HCT116 (cell line): ENCODE measurements at places on chromosomes 11 and 22.

DNA sequence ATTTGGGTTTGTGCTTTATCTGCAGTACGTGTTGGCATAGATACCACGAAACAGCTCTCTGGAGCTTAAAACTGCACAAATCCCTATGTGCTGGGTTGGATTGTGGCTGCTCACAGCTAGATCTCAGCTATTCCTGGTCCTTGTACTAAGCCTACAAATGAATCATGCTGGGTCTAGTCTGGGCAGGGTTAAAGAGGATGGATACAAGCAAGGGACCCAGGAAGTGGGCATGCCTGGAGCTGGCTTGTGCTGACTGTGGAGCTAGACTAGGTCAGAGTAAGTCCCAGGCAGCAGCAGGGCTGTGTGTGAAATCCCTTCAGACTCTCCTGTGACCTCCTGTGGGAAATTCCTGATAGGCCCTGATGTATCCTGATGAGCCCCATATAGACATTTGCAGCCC is 3.9 kb upstream of the E2F8 start:
- no peak for DNase-seq
- no peaks in the 10 kb centered on the region for H3K36me3 ChIP-seq
- H3K4me1 ChIP-seq: peaks cover 37% of the 10 kb centered on the region
- no peak overlapping the region for H3K27ac ChIP-seq

DNA sequence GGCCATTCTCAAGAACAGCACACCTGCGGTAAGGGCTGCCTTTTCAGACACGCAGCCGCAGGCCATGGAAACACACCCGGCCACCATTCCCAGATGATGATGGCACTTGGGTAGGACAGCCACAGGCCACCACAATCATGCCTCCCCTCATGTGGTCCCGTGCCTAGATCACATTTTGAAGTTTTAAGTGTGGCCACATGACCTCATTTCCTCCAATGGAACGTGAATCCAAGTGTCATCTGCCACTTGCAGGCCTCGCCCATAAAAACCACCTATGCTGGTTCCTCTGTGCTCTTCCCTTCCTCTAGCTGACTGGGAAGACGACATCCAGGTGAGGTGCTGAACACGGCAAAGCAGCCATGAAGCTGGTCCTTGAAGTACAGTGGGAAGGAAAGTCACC is 44.6 kb upstream of the SLC25A1 start:
- H3K36me3 ChIP-seq: no peaks in the 10 kb centered on the region
- no peak overlapping the region for H3K4me3 ChIP-seq
- no peaks in the 10 kb centered on the region for H3K27me3 ChIP-seq
- H3K4me1 ChIP-seq: no peaks in the 10 kb centered on the region; the same call in 1 of the 2 replicates
- DNase-seq: no peak
- no peak overlapping the region for H3K27ac ChIP-seq

DNA sequence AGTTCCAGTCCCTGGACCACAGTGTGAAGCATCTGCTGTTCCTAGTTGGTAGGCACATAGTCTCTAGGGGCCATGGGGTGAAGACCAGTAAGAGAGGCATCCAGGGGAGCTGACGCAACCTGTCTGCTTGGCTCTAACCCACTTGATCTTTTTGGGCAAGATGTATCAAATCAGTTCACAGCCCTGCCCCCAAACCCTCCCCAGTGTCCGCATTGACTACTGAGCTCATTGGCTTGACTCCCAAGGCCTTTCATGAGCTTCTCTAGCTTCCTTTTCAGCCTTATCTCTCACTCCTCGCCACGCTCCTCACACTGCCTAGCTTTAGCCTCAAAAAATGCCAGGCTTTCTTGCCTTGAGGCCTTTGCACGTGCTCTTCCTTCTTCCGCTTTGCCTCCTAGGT is 29.7 kb upstream of the ABCC8 start:
- H3K27me3 ChIP-seq: no peaks in the 10 kb centered on the region
- DNase-seq: no peak
- H3K27ac ChIP-seq: no peak overlapping the region
- no peaks in the 10 kb centered on the region for H3K36me3 ChIP-seq
- no peak overlapping the region for H3K4me3 ChIP-seq
- peaks cover 5% of the 10 kb centered on the region; the same call in 1 of the 2 replicates for H3K4me1 ChIP-seq

GRCh38 chr11:125082611-125083311 is 19.7 kb downstream of the SLC37A2 start:
- no peaks in the 10 kb centered on the region for H3K36me3 ChIP-seq
- peaks cover 68% of the 10 kb centered on the region for H3K4me1 ChIP-seq
- H3K27me3 ChIP-seq: no peaks in the 10 kb centered on the region
- H3K27ac ChIP-seq: peak overlapping the region; percentile 40
- DNase-seq: peak; percentile 37

- DNase-seq: no peak
- no peaks in the 10 kb centered on the region; the same call in 1 of the 2 replicates for H3K27me3 ChIP-seq
- no peak overlapping the region for H3K27ac ChIP-seq
- no peak overlapping the region for H3K4me3 ChIP-seq
These were observed 25.3 kb upstream of the LMO1 start for GRCh38 chr11:8288824-8289491.

DNA sequence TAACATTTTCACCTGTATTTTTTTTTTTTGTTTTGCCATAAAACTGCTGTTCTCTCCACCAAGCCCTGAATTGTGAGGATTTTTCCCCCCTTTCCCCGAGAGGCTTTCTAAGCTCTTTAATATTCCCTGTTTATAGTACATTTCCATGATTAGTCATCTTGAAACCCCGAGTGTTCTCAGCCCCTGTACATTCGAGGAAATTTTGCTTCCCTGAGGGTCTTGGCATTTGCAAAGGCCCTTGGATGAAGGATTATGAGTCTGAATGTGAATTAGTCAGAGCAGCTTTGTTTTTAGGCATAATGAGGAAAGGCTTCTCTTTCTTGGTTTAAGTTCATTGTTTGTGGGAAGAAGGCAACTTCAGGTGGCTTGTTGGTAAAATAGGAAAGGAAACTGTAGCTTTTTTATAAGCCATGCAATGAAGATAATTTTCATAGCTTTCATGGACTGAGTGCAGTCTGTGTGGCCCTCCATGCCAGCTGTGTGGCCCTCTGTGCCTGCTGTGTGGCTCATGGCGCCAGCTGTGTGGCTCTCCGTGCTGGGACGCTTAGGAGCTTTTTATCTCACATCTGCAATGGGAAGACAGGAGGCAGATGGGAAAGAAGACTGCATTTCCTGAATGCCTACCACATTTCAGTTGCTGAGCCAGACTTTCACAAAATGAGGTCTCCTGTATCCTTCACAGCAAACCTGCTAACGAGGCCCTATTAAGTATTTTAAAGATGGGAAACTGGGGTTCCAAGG is 129.0 kb downstream of the TEAD1 start:
- H3K27ac ChIP-seq: peak overlapping the region; percentile 88
- no peak for DNase-seq
- H3K27me3 ChIP-seq: no peaks in the 10 kb centered on the region
- H3K4me3 ChIP-seq: peak overlapping the region; percentile 33
- peaks cover 91% of the 10 kb centered on the region for H3K4me1 ChIP-seq
- H3K36me3 ChIP-seq: no peaks in the 10 kb centered on the region

GRCh38 chr11:128862908-128863660 is 4.0 kb downstream of the KCNJ1 start:
- peaks cover 10% of the 10 kb centered on the region; the same call in 1 of the 2 replicates for H3K4me1 ChIP-seq
- no peak overlapping the region for H3K4me3 ChIP-seq
- H3K27me3 ChIP-seq: no peaks in the 10 kb centered on the region
- H3K27ac ChIP-seq: no peak overlapping the region
- DNase-seq: no peak

DNA sequence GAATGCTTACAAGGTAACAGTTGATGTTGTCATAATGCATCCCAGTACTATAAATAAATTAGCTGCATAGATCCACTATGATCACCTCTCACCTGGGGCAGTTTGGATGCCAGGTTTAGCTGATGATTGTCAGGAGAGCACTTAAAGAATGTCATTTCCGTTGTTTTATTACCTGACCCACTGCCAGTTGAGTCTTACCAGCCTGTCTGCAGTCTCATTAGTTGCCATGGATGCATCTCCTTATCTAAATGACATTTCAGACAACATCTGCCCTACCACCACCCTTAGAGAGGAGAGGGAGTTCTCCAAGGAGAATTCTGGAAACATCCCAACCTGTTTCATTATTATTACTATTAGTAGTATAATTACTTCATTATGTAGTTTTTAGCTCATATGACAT is 339.1 kb upstream of the API5 start:
- no peak overlapping the region for H3K27ac ChIP-seq
- no peak for DNase-seq
- H3K4me3 ChIP-seq: no peak overlapping the region
- H3K36me3 ChIP-seq: no peaks in the 10 kb centered on the region
- H3K4me1 ChIP-seq: no peaks in the 10 kb centered on the region

DNA sequence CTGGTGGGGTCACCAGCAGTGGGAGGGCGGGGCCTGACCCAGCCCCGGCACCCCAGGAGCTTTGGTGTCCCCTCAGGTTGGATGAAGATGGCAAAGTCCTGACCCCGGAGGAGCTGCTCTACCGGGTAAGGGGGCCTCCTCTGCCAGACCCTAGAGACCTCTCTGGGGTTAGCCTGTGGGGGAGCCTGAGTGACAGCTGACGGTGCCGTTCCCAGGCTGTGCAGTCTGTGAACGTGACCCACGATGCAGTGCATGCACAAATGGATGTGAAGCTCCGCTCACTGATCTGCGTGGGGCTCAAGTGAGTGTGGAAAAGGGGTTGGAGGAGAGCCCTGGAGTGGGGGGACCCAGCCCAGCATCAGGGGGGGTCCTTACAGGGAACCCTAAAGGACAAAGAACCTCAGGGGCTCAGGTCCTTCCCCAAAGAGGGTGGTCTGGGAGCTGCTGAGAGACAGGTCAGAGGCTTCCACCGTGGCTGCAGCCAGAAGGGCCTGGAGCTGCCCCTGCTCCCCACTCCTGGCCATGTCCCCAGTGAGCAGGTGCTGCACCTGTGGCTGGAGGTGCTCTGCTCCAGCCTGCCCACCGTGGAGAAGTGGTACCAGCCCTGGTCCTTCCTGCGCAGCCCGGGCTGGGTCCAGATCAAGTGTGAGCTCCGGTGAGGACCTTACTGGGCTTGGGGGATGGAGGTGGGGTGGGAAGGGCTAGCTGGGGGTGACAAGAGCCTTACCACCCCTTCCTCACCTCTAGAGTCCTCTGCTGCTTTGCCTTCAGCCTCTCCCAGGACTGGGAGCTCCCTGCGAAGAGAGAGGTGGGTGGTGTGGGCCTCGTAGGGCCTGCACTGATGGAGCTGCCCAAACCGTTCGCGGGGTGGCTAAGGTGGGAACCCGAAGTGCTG is 38.6 kb downstream of the SGSM3 start:
- peaks cover 11% of the 10 kb centered on the region for H3K4me1 ChIP-seq
- H3K27ac ChIP-seq: no peak overlapping the region
- DNase-seq: no peak
- H3K4me3 ChIP-seq: no peak overlapping the region
- H3K36me3 ChIP-seq: peaks cover 5% of the 10 kb centered on the region; the same call in 1 of the 2 replicates
